ENCODE measurements at places on chromosomes 2 and 18. TPM values are rescaled to one million over a fixed set of nuclear protein-coding genes. Genes with fewer than 3 reads are reported as not detected.

DNA sequence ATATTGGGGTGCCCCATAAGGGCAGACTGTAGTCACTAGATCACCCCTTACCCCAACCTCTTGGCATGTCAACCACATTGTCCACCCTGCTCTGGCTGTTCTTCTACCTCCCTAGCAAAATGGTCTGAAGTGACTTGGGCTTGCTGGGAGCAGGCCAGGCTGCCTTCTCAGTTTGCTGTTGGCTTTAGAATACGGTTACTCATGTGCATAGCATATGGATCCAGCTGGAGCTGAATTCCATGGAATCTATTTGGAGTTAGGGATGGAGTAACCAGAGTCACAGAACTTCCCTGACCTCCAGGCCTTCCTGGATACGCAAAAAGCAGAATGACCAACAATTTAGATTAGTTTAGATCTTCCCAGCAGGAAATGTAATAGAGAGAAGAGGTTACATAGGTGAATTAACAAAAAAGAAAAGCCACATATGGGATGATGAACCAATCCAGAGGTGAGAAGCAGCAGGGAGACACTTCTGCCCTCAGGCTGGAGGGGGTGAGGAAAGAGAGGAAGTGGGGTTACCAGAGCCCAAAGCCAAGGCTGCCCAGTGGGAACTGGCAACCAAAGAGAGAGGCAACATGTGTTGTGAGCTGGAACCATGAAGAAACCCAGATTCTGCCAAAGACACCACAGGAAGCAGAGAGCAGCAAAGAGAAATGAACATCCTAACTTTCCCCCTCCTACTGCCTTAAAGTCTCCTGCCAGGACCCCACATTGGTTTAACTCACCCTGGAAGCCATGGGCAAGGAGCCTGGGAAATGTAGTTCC, 26.1 kb downstream of the PKDCC start:
- no peaks in the 10 kb centered on the region for H3K27me3 ChIP-seq
- no peak overlapping the region for H3K4me3 ChIP-seq
- H3K36me3 ChIP-seq: no peaks in the 10 kb centered on the region
- H3K27ac ChIP-seq: no peak overlapping the region
- H3K4me1 ChIP-seq: peaks cover 4% of the 10 kb centered on the region

- H3K4me3 ChIP-seq: no peak overlapping the region
- H3K27me3 ChIP-seq: no peaks in the 10 kb centered on the region
- no peak overlapping the region for H3K27ac ChIP-seq
- no peaks in the 10 kb centered on the region for H3K36me3 ChIP-seq
- H3K4me1 ChIP-seq: no peaks in the 10 kb centered on the region
Measured at GRCh38 chr2:138296365-138296764, 205.2 kb upstream of the SPOPL start.

DNA sequence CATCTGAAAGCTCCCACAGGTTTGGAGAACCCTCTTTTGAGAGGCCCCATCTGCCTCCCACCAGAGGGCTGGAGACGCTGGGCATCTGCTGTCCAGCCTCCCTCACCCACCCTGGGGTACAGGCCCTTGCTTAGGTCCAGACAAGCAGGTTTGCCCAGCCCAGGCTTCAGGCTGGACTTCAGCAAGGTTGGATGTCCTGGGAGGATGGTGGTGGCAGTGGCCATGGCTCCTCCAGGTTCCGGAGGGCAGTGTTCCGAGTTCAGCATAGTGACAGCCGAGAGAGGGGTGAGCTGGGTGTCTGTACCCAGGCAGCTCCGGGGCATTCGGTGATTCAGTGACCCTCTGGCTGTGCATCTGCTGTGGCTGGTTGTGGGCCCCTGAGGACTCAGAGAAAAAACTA, 58.2 kb upstream of the HDAC4 start:
- H3K27me3 ChIP-seq: peaks cover 9% of the 10 kb centered on the region
- DNase-seq: peak; percentile 40
- H3K27ac ChIP-seq: no peak overlapping the region
- no peak overlapping the region for H3K4me3 ChIP-seq
- no peaks in the 10 kb centered on the region for H3K36me3 ChIP-seq
- peaks cover 12% of the 10 kb centered on the region for H3K4me1 ChIP-seq

GRCh38 chr18:59633317-59633716, 63.9 kb downstream of the CCBE1 start:
- H3K27ac ChIP-seq: no peak overlapping the region
- no peak overlapping the region for H3K4me3 ChIP-seq
- no peaks in the 10 kb centered on the region for H3K27me3 ChIP-seq
- H3K4me1 ChIP-seq: no peaks in the 10 kb centered on the region

- H3K4me1 ChIP-seq: peaks cover 38% of the 10 kb centered on the region
- DNase-seq: no peak
- H3K4me3 ChIP-seq: no peak overlapping the region
Measured at GRCh38 chr18:63140997-63141777, 178.4 kb downstream of the BCL2 start.

DNA sequence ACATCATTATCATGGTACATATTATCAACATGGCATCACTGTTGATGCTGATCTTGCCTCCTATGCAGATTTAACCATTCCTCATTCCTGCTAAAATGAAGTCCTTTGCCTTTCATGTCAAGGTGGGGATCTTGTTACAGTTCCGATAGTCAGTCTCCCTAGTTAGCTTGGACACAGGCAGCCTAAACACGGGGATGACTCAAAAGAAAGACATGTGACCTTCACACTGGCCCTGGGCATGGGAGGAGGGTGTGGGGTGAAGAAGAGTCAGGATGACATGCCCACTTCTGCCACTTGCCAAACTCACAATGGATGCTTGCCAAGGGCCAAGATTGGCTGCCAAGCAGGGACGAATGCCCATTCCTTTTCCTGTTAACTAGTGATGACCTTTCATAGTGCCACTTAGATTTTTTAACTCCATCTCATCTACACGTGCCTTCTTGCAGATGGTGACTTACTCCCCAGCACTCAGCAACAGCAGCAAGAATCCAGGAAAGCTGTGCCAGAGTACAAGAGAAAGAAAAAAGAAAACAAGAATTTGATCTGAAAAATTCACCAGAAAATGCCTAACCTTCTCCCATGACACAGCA, 13.9 kb upstream of the SLC1A4 start:
- peaks cover 18% of the 10 kb centered on the region for H3K4me1 ChIP-seq
- H3K4me3 ChIP-seq: no peak overlapping the region
- H3K27me3 ChIP-seq: no peaks in the 10 kb centered on the region
- no peak for DNase-seq
- H3K36me3 ChIP-seq: no peaks in the 10 kb centered on the region

- no peaks in the 10 kb centered on the region for H3K36me3 ChIP-seq
- H3K27me3 ChIP-seq: no peaks in the 10 kb centered on the region
- peaks cover 4% of the 10 kb centered on the region for H3K4me1 ChIP-seq
- no peak for DNase-seq
- no peak overlapping the region for H3K4me3 ChIP-seq
Measured at GRCh38 chr2:24850944-24851343, 57.7 kb downstream of the CENPO start.

DNA sequence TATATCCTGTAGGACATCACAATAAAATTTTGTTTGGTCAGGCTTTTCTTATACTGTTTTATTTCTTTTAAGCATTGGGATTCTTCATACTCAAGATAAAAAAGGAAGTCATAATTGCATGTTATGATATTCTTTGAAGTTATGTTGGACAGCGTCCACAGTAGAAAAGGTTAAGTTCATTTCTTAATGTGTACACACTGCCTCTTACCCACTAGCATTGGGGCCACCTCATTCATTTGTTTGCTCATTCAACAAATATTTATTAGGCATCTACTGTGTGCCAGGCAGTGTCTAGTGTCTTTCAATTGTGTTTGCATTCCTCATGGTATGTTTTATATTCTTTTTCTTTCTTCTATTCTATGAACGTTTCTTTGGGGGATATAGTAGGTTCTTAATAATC, 70.2 kb downstream of the PTPRM start:
- no peak for DNase-seq
- no peaks in the 10 kb centered on the region for H3K4me1 ChIP-seq
- no peaks in the 10 kb centered on the region for H3K27me3 ChIP-seq
- no peaks in the 10 kb centered on the region for H3K36me3 ChIP-seq
- H3K27ac ChIP-seq: no peak overlapping the region
- H3K4me3 ChIP-seq: no peak overlapping the region

- no peak for DNase-seq
- no peaks in the 10 kb centered on the region for H3K27me3 ChIP-seq
- H3K36me3 ChIP-seq: no peaks in the 10 kb centered on the region
- H3K4me3 ChIP-seq: no peak overlapping the region
Measured at GRCh38 chr2:182050333-182051135, 64.9 kb downstream of the PPP1R1C start.

DNA sequence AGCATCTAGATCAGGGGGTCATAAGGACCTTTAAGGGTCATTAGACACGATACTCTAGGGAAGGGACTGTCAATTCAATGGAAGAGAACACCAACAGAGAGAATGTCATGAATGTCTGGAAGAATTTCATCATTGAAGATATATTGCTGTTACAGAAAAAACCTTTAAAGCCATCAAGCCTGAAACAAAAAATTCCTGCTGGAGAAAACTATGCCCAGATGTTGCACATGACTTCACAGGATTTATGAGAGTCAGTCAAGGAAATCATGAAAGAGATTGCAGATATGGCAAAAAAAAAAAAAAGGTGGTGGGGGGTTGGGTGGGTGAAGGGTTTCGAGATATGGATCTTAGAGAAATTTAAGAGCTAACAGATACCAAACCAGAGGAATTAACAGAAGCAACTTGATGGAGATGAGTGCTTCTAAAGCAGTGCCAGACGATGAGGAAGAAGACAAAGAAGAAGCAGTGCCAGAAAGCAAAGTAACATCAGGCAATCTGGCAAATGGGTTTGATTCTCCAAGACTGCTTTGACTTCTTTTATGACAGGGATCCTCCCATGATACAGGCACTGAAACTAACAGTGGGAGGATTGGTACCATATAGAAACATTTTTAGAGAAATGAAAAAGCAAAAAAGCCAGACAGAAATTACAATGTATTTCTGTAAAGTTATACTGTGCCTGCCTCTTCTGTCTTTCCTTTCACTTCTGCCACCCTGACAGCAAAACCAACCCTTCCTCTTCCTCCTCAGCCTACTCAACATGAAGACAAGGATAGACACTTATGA, 28.5 kb downstream of the MAP4K3 start:
- no peaks in the 10 kb centered on the region for H3K36me3 ChIP-seq
- peaks cover 37% of the 10 kb centered on the region for H3K4me1 ChIP-seq
- no peak for DNase-seq
- no peaks in the 10 kb centered on the region for H3K27me3 ChIP-seq
- H3K4me3 ChIP-seq: no peak overlapping the region

- no peaks in the 10 kb centered on the region for H3K27me3 ChIP-seq
- H3K4me1 ChIP-seq: peaks cover 66% of the 10 kb centered on the region
- peak; percentile 83 for DNase-seq
- peak overlapping the region; percentile 98 for H3K27ac ChIP-seq
- H3K4me3 ChIP-seq: peak overlapping the region; percentile 49
Measured at GRCh38 chr2:231614559-231615057, 21.9 kb downstream of the TEX44 start.

DNA sequence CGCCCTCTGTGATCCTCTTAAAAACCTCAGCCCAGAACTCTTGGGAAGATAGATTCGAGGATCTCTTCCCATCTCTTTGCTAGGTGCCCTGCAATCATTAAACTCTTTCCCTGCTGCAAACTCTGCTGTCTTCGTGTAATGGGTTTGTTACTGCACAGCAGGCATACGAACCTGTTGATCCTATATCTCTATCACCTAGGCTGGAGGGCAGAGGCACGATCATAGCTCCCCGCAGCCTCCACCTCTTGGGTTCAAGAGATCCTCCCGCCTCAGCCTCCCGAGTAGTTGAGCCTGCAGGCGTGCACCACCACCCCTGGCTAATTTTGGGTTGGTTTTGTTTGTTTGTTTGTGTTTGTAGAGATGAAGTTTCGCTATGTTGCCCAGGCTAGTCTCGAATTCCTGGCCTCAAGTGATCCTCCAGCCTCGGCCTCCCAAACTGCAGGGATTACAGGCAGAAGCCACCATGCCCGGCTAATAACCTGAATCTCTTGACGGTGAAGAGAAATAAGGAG, 493 bp upstream of the BBS5 start:
- H3K27me3 ChIP-seq: no peaks in the 10 kb centered on the region
- H3K4me1 ChIP-seq: peaks cover 11% of the 10 kb centered on the region
- H3K4me3 ChIP-seq: peak overlapping the region; percentile 74

DNA sequence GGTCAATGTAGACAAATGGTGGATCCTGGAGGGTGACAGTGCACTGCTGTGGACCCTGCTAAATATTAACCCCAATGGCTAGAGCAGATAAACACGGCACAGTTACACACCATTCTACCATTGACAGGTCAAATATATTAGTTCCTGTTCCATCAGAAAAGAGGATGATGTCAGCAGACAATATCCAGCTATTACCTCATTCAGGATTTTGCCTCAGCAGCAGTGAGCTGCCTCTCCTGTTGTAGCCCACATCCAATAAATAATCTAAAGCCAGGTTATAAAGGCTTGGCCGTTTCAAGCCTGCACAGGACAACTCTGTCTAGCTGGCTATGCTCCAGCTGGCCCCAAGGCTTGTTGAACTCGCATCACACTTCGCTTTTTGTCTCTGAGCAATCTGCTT, 31.6 kb upstream of the NETO1 start:
- H3K27ac ChIP-seq: no peak overlapping the region
- H3K4me3 ChIP-seq: no peak overlapping the region
- no peaks in the 10 kb centered on the region for H3K4me1 ChIP-seq
- no peak for DNase-seq

DNA sequence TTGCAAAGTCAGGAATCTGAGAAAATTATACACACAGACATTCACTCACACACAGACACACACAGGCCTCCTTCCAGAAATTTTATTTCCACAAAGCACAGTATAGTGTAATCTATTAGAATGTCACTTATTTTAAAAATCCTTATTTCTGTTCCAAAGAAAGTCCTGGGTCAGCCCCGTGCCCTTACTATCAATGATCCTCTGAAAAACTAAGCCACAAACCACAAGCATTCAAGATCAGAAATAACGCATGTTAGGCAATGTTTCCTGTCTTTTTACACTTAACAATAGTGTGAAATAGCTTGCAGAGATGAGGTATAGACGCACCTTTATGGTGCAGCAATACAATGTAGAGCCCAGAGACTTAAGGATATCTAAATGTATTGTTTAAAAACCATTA, 25.8 kb downstream of the TBC1D8 start:
- H3K36me3 ChIP-seq: no peaks in the 10 kb centered on the region
- H3K4me1 ChIP-seq: peaks cover 43% of the 10 kb centered on the region
- peak overlapping the region; percentile 80 for H3K27ac ChIP-seq

GRCh38 chr18:11504962-11505361, 104.4 kb upstream of the SLC35G4 start:
- H3K4me3 ChIP-seq: no peak overlapping the region
- no peaks in the 10 kb centered on the region for H3K4me1 ChIP-seq
- no peak overlapping the region for H3K27ac ChIP-seq
- H3K36me3 ChIP-seq: no peaks in the 10 kb centered on the region
- no peak for DNase-seq

DNA sequence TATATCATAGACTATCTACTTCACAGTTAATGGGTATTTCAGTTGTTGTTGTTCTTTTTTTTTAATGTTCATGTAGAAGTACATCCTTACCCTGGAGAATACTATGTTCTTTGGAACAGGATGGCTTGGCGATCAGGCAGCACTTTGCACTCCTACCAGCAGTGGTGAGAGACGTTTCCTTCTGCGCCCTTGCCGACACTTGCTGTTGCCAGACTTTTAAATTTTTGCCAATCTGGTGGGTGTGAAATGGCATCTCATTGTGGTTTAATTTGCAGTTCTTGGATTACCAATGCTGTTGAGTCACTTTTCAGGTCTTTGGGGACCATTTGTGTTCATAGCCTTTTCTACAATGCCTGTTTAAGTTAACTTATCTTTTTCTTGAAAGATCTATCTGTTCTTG, 197.3 kb downstream of the SH3RF3 start:
- peak overlapping the region; percentile 28 for H3K27ac ChIP-seq
- DNase-seq: no peak
- H3K4me1 ChIP-seq: peaks cover 54% of the 10 kb centered on the region
- no peak overlapping the region for H3K4me3 ChIP-seq

EVX2 gene
- total RNA-seq: not detected

ANKRD36B gene
- 112 TPM for total RNA-seq

ACOXL gene
- not detected for total RNA-seq

APCDD1 gene
- 158 TPM for total RNA-seq

CABYR gene
- 1.2 TPM for total RNA-seq

MC2R gene
- not detected for total RNA-seq

STARD6 gene
- total RNA-seq: not detected

Measured in suprapubic skin (tissue), 4 donors.